ENCODE measurements at places on chromosomes 4 and X. TPM values are rescaled to one million over a fixed set of nuclear protein-coding genes. Genes with fewer than 3 reads are reported as not detected.

The YY2 gene
- polyA plus RNA-seq: 0.62 TPM

The DIPK2B gene
- 0.19 TPM for polyA plus RNA-seq

The PRDX4 gene
- polyA plus RNA-seq: 33.0 TPM

The NAT8L gene
- not detected for polyA plus RNA-seq

The SNCA gene
- not detected for polyA plus RNA-seq

The TLR6 gene
- polyA plus RNA-seq: not detected

The CT83 gene
- not detected for polyA plus RNA-seq

The POF1B gene
- not detected for polyA plus RNA-seq
